Cerebellar cortex (tissue), 1 donor: ENCODE measurements at places on chromosomes 7 and 10.

GRCh38 chr10:43125274-43125845, 12.9 kb upstream of the CSGALNACT2 start:
- no peak for DNase-seq

- DNase-seq: no peak
Observed at GRCh38 chr10:5490698-5491464, 8.5 kb downstream of the CALML5 start.

GRCh38 chr10:108902619-108903285, 1020.6 kb downstream of the XPNPEP1 start:
- DNase-seq: no peak

- no peak for DNase-seq
Observed at GRCh38 chr7:157470017-157470322, 133.2 kb downstream of the DNAJB6 start.

GRCh38 chr7:6460303-6460702, 12.5 kb upstream of the DAGLB start:
- no peak for DNase-seq

- DNase-seq: no peak
Observed at GRCh38 chr10:11638055-11638698, 26.7 kb upstream of the USP6NL start.

DNA sequence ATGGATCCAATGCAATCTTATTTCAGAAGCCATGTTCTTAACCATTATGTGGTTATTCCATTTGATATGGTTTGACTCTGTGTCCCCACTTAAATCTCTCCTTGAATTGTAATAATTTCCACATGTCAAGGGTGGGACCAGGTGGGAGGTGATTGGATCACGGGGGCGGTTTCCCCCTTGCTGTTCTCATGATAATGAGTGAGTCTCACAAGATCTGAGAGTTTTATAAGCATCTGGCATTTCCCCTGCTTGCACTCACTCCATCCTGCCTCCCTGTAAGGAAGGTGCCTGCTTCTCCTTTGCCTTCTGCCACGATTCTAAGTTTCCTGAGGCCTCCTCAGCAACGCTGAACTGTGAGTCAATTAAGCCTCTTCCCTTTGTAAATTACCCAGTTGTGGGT, 32.0 kb upstream of the TSPAN13 start:
- no peak for DNase-seq

DNA sequence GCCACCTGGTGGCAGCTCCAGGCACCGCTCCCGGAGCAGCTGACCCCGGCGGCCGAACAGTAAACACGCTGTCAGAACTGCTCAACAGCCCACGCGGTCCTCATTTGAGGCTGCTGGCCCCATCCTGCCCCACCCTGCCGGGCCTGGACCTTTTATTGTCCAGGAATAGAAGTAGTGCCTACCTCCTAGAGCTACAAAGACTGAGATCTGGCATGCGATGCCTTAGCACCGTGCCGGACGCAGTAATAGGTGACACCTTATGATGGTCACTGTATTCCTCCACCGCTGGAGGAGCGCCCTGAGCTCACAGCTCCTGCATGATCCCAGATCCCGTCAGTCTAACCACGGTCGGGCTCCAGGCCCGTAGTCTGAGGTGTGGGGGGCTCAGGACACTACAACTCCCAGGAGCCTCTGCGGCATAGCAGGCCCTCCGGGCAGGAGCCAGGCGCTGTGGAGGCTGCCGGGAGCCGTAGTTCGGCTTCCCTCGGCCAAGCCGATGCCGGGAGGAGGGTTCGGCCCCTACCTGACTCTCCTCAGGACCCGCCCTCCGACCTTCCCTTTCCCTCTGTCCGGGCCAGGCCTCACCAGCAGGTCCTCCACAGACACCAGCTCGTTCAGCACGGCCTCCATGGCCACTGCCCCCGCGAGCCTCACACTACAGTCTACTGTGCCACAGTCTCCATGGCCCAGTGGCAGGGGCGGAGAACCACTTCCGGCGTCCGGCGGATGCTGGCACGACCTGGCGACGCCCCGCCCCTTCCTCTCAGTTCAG, at the start of gene FIS1:
Gene FIS1 (minus strand): TSS at position 707 of the 772 bp plus-strand sequence. CDS start 77 bp downstream, at position 630.
- DNase-seq: peak; percentile 96

GRCh38 chr10:7311218-7311849, 99.5 kb downstream of the SFMBT2 start:
- no peak for DNase-seq

DNA sequence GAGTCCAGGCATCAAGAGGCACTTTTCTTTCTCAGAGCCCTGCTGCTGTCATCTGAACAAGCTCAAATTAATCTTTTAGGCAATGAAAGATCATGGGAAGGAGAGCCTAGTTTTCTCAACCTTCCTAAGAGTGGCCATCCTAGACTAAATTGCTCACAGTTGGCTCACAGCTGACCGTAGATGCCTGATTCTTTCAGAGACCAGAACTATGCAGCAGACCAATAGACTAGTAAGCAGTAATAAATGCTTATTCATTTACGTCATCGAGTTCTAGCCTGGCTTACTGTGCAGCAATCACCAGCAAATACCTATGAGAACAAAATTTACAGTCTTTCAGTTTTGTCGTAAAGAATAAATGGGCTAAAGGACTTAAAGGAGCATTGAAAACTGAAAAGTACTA, 602.9 kb upstream of the GHITM start:
- DNase-seq: no peak

- DNase-seq: no peak
Observed at GRCh38 chr7:46835556-46835955, 746.4 kb downstream of the TNS3 start.

DNA sequence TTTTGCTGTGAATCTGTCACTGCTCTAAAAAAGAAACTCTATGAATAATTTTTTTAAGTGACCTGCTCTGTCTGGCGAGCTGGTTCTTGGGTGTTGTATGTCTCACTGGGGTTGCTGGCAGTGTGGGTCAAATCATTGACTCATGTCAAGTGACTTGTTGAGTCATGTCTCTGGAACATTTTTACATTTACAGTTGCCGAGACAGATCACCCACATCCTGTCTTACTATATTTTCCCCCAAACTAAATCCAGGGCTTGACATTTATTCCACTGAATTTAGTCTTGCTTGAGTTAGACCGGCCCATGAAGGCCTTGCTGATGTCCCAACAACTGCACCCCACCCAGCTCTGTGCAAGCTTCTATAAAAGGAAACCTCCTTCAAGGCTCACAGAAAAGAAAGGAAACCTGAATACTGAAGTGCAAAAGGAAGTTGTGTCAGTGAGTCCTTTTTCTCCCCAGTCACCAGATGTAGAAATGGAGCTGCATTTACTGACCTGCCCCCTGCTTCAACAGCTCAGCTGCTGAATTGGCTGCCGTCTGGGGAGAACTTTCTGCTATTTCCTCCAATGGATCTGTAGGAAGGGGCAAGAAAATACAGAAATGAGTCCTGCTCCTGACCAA, 290.3 kb downstream of the TNS3 start:
- no peak for DNase-seq

DNA sequence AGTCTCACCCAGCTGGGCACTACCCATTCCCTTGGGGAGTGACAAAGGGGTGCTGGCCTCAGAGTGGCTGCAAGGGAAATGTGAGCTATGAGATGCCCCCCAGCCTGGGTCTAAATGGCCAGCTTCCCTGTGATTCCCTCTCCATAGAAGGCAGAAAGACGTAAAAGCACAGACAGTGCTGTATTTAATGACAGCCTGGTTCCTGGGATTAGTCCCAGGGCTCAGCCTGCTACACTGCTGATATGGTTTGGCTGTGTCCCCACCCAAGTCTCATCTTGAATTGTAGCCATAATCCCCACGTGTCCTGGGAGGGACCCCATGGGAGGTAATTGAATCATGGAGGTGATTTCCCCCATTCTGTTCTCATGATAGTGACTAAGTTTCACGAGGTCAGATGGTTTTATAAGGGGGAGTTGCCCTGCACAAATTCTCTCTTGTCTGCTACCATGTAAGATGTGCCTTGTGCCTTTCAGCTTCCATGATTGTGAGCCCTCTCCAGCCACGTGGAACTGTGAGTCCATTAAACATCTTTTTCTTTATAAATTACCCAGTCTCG, 23.9 kb upstream of the CALN1 start:
- DNase-seq: peak; percentile 79

DNA sequence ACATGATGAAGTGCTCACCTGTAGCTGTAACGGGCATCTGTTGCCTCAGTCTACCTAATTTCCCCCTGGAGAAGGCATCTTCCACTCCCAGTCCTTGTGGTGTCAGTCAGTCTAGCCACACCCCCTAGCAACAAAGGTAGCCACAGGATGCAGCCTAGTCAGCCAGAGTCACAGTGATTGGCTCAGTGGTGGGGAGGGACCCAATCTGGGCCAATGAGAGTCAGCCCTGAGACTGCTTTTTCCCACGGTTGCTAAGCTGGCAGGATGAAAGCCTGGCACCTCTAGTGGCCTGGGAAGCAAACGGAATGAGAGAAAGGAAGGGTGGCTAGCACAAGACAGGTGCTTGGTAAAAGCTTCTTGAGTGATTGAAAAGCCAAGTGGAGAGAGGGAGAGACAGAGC, 118.6 kb downstream of the SH3PXD2A start:
- DNase-seq: peak; percentile 66
